ENCODE measurements at places on chromosomes 11 and 22. TPM values are rescaled to one million over a fixed set of nuclear protein-coding genes. Genes with fewer than 3 reads are reported as not detected.

GRCh38 chr11:103920449-103920848, 116.0 kb upstream of the DDI1 start:
- no peaks in the 10 kb centered on the region for H3K27me3 ChIP-seq
- DNase-seq: no peak
- no peaks in the 10 kb centered on the region for H3K36me3 ChIP-seq
- H3K27ac ChIP-seq: no peak overlapping the region
- no peaks in the 10 kb centered on the region for H3K4me1 ChIP-seq
- H3K4me3 ChIP-seq: no peak overlapping the region

The PLXNB2 gene
- total RNA-seq: 28.8 TPM

The CARD10 gene
- total RNA-seq: 7.8 TPM

DNA sequence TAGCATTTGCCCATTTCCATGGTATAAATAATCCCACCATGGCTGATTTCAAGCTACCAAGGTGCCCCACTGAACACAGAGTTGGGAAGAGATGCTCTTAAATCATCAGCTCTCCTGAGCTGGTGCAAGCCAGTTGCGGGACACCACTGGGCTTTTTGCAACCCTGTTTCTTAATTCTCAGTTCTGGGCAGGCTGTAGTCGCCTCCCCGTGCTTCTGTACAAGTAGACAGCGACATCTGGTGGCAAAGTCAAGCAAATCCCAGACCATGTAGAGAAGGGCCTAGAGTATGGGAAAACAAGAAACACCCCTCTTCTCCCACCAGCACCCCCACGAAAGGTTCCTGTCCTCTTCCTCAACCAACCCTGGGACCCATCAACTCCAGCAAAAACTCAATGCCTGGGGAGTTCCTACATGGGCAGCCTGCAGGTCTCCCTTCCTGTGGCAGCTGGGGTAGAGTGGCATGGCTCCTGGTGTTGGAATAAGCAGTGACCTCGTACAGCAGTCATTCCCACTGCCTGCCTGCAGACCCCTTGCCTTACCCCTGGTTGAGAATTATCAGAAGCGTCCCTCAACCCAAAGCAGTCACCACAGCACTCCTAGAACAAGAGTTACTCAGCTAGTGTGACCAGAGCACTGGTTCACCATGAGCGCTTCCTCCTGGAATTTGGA, 68.4 kb downstream of the IGLL5 start:
- no peak overlapping the region for H3K27ac ChIP-seq
- H3K36me3 ChIP-seq: no peaks in the 10 kb centered on the region
- H3K27me3 ChIP-seq: peaks cover 4% of the 10 kb centered on the region

DNA sequence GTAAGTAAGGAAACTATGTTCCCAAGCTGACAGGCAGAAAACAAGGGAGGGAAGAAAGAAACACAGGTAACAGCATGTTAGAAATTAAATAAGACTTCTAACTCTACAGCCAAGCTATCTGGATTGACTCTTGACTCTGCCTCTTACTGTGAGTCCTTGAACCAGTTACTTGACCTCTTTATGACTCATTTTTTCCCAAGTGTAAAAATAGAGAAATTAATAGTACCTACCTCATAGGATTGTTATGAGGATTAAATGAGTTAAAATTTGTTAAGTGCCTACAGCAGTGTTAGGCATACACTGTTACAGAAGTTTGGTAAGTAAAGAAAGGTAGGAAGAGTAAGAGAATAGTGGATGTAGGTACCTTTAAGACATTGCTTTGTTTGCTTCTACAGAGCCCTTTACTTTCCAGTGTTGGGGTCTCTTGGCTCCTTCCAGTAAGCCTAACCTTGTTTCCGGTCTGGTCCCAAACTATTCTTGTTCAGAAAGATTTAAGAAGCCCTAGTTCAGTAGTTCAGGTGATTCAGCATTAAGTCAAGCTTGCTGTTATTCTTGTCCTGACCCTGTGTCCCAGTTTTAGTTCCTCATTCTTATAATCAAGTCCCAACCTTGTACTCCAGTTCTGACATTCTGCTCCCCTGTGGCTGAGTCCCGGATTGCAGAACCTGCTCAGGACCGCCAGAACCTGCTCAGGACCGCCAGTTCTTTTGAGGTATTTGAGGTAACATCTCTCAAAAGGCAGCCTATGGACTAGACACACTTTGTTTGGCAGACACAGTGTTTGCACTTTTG, 963.4 kb upstream of the CCDC90B start:
- H3K27ac ChIP-seq: peak overlapping the region; percentile 63
- no peak overlapping the region for H3K4me3 ChIP-seq
- H3K4me1 ChIP-seq: peaks cover 29% of the 10 kb centered on the region
- H3K27me3 ChIP-seq: no peaks in the 10 kb centered on the region
- no peaks in the 10 kb centered on the region for H3K36me3 ChIP-seq

The NXPE2 gene
- total RNA-seq: not detected

The POU2AF1 gene
- 0.59 TPM for total RNA-seq

DNA sequence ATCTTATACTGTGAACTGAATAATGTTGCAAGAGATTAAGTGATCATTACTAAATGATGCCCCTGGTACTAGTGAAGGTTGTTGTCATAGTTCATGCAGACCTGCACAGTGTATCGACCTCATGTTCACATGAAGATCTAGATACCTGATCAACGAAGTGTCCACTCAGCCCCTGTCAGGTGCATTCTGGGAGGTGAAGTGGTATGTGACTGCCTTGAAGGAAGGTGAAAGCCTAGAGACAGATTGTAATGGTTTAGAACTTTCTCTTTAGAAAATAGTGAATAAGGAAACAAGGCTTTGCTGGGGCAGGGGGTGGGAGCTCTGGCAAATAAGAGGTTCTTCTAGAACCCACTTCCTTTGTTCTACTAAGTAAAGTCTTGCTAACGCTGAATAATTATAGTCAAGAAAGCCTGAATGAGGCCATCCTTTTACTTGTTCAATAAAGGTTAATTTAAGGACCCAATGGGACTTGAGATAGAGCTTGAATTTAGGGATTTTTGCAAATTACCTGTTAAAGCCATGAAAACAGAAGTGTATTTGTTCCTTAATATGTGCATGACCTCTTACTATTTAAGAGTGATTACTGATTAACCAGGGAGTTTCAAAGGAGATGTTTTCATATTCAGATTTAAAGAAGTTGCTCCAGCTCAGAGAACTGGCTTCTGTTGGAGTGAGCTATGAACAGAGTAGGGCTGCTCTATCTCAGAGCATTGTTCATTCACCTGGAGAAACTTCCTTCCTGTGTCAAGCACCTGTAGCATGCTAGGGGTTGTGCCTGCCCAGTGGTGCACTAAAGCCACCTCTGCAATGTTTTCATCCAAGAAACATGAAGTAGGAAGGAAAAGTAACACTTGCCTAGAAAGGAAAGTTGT, 45.3 kb downstream of the C22orf31 start:
- H3K27ac ChIP-seq: peak overlapping the region; percentile 94
- no peak for DNase-seq
- H3K36me3 ChIP-seq: peaks cover 3% of the 10 kb centered on the region
- H3K4me1 ChIP-seq: peaks cover 41% of the 10 kb centered on the region
- H3K27me3 ChIP-seq: no peaks in the 10 kb centered on the region

DNA sequence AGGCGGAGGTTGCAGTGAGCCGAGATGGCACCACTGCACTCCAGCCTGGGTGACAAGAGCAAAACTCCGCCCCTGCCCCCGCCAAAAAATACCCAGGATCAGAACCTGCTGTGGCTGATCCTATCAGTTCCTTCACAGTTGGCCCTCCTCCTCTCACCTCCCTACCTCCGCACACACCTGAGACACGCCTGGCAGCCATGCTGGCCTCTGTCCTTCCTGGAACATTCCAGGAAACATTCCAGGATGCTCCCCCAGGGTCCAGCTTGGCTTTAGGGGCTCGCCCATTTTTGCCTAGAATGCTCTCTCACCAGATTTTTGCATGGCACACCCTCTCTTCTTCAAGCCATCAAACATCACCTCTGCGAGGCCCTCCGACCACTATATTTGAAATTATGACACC, 2.1 kb downstream of the RAPSN start:
- H3K27me3 ChIP-seq: no peaks in the 10 kb centered on the region
- no peak overlapping the region for H3K4me3 ChIP-seq
- H3K36me3 ChIP-seq: no peaks in the 10 kb centered on the region
- peaks cover 6% of the 10 kb centered on the region for H3K4me1 ChIP-seq
- H3K27ac ChIP-seq: no peak overlapping the region

DNA sequence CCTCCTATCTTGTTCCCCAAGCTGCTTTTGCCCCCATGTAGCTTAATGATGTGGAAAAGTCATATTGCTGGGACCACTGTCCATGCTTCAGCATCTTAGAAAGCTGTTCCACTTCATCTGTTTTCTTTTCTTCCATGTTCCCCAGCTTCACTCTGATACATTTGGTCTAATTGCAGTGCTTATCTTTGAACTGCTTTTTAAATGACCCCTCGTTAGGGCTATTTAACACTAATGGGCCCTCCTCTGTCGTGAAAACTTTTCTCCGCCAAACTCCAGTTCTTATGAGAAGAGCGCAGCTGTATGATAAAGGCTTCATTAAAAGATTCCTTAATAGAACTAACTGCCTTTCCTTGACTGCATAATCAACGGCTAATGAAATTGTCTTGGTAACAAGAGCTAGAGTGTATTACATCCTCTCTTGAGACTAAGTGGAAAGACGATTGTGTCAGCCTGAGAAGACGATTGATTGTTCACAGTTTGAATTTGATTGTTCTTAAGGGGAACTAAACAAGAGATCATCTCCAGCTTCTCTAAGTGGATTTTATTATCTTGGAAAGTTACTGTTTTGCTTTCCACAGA, 165.0 kb upstream of the MTNR1B start:
- no peak overlapping the region for H3K27ac ChIP-seq
- no peaks in the 10 kb centered on the region for H3K4me1 ChIP-seq
- DNase-seq: no peak

- no peak for DNase-seq
- peak within 1 kb of the TSS; percentile 75 for H3K4me3 ChIP-seq
- H3K27ac ChIP-seq: peak within 1 kb of the TSS; percentile 62
- H3K36me3 ChIP-seq: no peaks in the 10 kb centered on the region
- H3K27me3 ChIP-seq: no peaks in the 10 kb centered on the region
Measured at GRCh38 chr11:64233913-64234586, at the start of gene VEGFB. VEGFB (plus strand) TSS chr11:64234584; CDS start chr11:64234834, 250 bp downstream.

DNA sequence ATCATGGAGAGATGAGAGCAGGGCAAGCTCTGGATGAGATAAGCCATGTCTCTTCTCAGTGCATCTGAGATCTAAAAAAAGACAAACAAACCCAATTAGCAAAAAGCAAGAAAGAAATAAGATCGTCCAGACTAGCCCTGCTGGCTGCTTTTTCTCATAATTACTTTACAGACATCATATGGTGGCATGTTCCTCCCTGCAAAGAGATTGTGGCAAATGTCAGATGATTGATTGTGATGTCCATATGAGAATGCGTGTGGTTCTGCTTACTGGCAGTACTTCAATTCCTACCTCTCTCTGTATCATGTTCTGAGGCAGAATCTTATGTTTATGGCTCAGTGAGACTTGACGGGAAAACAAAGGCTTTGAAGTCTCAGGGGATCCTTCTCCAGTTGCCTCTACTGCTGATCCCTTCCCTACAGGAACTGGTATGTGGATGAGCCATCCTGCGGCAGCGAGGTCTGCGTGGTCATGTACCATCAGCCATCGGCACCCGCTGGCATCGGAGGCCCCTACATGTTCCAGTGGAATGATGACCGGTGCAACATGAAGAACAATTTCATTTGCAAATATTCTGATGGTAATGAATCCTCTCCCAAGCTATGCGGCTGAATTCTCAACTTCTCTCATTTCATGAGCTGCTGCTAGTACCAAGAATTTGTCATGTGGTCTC, 8.8 kb downstream of the LAYN start:
- H3K4me1 ChIP-seq: no peaks in the 10 kb centered on the region
- no peaks in the 10 kb centered on the region for H3K27me3 ChIP-seq
- no peak overlapping the region for H3K27ac ChIP-seq
- DNase-seq: no peak
- H3K4me3 ChIP-seq: no peak overlapping the region

GRCh38 chr11:72738199-72739141, 13.7 kb downstream of the ARAP1 start:
- H3K4me1 ChIP-seq: peaks cover 14% of the 10 kb centered on the region
- DNase-seq: no peak
- H3K27ac ChIP-seq: peak overlapping the region; percentile 84

- no peak for DNase-seq
- H3K27ac ChIP-seq: no peak overlapping the region
- H3K4me1 ChIP-seq: no peaks in the 10 kb centered on the region
Measured at GRCh38 chr11:124329787-124330478, 9.9 kb upstream of the OR8D2 start.

The MFRP gene
- not detected for total RNA-seq

The ATF4 gene
- 181 TPM for total RNA-seq

DNA sequence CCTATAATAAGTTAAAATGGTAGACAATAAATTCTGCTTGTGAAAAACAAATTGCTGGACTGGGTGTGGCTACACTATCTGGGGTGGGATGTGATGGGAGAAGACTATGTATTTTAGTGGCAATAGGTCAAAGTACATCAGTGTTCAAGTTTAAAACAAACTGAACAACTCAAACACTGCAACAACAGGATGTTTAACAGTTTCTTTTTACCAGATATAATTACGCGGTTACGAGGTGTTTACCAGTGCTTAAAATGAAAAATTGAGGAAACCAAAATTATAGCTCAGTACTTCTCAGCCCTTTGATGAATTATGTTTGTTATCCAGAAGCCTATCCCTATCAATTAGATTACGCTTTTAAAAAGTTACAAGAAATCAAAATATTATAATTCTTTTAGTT, 3.2 kb downstream of the PRDM10 start:
- no peak for DNase-seq
- peak overlapping the region; percentile 98 for H3K27ac ChIP-seq
- no peaks in the 10 kb centered on the region for H3K36me3 ChIP-seq
- no peaks in the 10 kb centered on the region for H3K27me3 ChIP-seq

- no peaks in the 10 kb centered on the region for H3K27me3 ChIP-seq
- peaks cover 2% of the 10 kb centered on the region for H3K36me3 ChIP-seq
- DNase-seq: peak; percentile 82
- no peak overlapping the region for H3K4me3 ChIP-seq
- peaks cover 29% of the 10 kb centered on the region for H3K4me1 ChIP-seq
Measured at GRCh38 chr11:6568191-6568918, 35.1 kb downstream of the RRP8 start.

The SAA4 gene
- 792 TPM for total RNA-seq

DNA sequence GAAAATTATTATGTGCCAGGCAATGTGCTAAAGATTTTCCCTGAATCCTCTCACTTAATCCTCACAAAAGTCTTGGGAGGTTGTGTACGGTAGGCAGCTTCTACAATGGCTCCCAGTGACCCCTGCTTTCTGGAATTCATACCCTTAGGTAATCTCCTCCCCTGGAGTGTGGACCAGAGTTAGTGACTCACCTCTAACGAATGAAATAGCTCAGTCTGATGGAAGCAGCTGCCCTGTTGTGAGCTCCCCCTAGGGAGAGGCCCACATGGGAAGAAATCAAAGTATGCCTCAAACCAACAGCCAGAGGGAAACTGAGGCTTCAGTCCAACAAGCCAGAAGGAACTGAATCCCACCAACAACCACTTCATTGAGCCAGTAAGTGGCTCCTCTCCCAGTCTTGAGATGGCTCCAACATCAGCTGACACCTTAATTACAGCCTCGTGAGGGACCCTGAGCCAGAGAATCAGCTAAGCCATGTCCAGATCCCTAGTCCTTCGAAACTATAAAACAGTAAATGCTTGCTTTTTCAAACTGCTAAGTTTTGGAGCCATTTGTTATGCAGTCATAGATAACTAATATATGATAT, 98.9 kb upstream of the ISX start:
- no peaks in the 10 kb centered on the region for H3K4me1 ChIP-seq
- H3K4me3 ChIP-seq: no peak overlapping the region
- H3K36me3 ChIP-seq: no peaks in the 10 kb centered on the region
- no peak overlapping the region for H3K27ac ChIP-seq
- DNase-seq: no peak
